ENCODE measurements at places on chromosomes 4 and X. TPM values are rescaled to one million over a fixed set of nuclear protein-coding genes. Genes with fewer than 3 reads are reported as not detected.

Gene KIAA1210
- not detected for total RNA-seq

DNA sequence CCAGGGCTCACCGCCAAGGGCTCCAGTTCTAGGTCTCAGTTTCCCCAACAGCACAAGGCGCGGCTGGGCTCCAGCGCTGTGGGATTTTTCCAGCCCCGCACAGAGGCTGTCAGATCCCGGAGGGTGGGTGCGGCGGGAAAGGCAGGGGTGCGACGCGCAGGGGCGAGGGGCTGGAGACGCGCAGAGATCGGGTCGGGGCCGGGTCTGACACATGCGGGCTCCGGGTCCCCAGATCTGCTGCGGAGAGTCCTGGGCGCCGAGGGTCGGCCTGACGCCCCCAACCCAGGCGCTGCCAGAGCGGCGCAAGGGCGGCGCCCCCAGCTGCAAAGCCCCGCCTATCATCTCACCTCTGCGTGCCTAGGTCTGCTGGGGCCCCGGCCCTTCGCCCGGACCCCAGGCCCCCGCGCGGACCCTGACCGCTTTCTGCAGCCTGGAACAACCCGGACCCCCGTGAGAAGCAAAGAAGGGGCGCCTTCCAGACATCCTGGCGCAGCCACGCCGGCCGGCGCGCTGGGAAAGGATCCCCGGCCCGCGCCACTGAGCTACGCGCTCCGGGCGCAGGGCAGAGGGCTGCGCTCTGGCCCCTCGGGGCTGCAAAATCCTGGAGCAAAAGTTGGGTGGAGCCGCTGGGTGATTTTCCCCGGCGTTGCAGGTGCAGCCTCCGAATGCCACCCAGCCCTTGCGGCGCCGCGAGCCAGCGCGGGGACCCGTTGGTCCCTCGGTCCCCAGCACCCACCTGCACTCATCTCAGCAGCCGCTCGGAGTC is 486 bp downstream of the ABLIM2 start:
- DNase-seq, result no peak

Gene JADE3
- total RNA-seq, result 7.8 TPM

- DNase-seq, result no peak
These were observed 93.1 kb downstream of the PSAPL1 start for GRCh38 chr4:7341491-7342222.

DNA sequence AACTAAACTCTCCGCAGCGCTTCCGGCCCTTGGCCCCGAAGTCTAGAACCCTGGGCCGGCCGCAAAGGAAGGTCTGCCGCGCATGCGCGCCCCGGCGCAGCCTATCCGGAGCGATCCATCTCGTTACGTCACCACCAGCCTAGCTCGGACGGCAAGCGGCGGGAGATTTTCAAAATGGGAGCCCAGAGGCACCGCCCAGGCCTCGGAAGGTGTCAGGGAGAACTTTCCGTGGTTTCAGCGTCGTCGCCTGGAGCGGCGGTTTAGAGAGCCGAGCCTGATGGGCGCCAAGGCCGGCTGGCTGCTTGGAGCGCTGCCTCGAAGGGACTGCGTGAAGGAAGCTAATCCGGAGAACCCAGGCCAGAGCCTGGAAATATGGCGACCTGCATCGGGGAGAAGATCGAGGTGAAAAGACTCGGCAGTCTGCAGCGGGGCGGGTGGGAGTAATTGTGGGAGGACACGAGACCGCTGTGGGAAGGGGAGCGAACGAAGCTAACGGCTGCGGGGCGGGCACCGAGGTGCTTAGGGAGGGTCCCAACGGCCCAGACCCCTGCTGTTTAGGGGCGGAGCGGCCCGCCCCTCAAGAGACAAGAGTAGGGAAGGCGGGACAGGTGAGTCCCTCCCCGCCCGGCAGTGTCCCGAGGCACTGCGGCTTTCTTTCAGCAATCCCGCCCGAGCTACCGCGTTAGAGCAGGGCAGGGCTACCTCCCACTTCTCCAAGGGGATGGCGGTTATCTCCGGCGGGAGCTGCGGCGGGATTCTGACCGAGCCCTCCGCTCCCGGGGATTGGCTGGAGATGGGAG is at the start of gene PLK4:
Gene PLK4, plus strand, starts transcription at position 131 of the 800 bp plus-strand sequence. Its CDS starts 242 bp downstream, at position 373.
- peak; percentile 97 for DNase-seq

Gene RIBC1
- 0.38 TPM for total RNA-seq

Gene MAGEA12
- not detected for total RNA-seq

- peak; percentile 40 for DNase-seq
These were observed 52.5 kb downstream of the LHFPL1 start for GRCh38 chrX:112627206-112627605.

DNA sequence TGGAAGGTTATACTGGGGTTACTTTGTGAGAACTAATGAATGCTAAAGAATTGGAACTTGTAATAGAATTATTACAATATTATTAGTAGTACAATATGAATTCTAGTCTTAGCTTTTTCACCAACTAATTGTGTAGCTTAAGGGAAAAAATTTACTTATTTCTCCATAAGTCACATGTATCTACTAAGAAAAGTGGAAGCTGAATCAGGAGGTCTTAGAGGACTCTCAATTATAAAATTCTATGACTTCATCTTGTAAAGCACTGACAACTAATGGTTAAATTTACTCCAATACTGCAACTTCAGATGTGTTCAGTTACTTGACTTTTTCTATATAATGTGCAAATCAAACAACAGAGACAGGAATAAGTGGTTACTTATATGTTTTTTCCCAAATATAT is 899 bp upstream of the TMPRSS11D start:
- DNase-seq, result no peak

DNA sequence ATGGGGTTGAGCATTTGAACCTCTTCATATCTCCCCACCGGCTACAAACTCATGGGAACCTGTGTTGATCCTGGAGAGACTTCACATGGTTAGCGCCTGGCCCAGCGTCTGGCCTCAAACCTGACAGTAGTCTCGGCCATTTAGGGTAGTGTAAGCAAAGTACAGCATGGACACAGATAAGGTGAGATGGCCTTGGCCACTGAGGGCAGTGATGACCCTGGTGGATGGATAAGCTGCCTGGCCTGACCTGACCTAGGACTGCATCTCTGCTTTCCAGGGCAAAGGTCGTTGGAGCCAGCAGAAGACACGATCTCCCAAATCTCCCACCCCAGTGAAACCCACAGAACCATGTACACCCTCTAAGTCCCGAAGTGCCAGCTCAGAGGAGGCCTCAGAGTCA is 51.7 kb downstream of the BCORL1 start:
- no peak for DNase-seq

DNA sequence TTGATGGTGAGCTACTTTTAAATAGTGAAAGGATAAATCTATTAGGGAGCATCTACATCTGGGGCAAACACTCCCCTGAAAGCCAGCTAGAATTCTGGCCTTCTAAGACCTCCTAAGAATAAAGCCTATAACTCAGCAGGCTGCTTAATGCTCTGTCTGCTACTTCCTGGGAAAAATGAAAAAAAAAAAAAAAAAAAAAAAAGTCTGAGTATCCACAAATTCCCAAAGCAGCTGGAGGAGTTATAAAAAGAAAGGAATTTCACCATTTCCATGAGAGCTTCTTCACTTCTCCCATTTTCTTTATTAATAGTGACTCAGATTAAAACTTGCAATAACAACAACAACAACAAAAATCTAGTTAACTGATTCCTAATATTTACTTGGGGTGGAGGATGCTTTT is 511.2 kb downstream of the INPP4B start:
- DNase-seq, result no peak

- no peak for DNase-seq
These were observed 44.6 kb upstream of the LINC00632 start for GRCh38 chrX:140664939-140665338.

- DNase-seq, result peak; percentile 80
These were observed 44.7 kb downstream of the PRPS1 start for GRCh38 chrX:107672955-107673378.

Gene GPC3
- 6.7 TPM for total RNA-seq

Gene IBSP
- not detected for total RNA-seq

DNA sequence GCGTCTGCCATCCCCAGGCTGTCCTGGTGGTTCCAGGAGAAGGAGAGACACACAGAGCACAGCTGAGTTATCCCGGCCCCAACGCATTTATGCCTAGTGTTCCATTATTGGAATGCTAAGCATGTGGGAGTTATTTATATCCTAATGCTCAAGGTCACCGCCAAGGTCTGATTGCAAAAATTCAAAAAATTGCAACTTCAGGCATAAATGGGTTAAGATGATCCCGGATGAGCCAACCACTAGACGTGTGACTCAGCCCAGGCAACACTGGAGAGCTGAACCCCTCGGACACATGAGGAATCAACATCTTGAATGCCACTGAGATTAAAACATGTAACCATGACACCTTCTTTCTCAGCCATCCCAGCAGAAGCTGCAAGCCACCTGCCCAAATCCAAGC is 3.8 kb upstream of the ZCCHC4 start:
- DNase-seq, result no peak

DNA sequence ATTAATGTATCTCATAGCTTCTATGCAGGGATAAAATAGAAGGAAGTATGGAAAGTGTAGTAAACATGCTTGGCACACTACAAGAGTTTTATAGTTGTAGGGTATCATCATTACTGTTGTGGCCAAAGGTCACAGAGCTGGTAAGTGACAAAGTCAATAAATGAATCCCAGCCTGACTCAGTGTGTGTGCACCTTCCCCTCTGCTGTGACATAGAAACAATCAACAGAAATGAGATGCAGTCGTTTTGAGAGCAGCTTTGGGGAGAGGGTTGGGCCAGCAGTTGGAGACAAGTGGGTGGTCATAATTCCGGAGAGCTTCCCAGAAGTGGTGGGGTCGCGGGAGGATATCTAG is 82.4 kb upstream of the RBPJ start:
- DNase-seq, result no peak

Gene PRSS48
- total RNA-seq, result not detected

- no peak for DNase-seq
These were observed 122.2 kb downstream of the CBR4 start for GRCh38 chr4:168887809-168888208.

Gene FGF13
- total RNA-seq, result 0.43 TPM

GRCh38 chr4:184433258-184433892 is 41.0 kb downstream of the IRF2 start:
- DNase-seq, result no peak

Gene DGAT2L6
- not detected for total RNA-seq

DNA sequence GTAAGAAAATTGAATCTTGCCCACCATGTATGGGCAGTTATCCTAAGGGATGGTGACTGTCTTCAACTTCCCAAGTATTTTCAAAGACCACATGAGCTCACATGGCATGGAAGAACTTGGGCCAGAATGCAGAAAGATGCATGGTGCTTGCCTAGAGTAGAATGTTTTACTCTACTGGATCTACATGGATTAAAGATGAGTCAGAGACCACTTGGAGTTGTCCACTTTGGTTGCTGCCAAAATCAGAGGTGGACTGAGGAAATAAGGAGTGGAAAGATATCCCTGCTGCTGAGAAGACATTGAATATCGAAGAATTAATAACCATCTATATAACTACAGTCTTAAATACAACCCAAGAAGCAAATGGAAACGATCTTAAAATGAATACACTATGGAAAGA is 498.1 kb downstream of the NLGN4X start:
- no peak for DNase-seq

DNA sequence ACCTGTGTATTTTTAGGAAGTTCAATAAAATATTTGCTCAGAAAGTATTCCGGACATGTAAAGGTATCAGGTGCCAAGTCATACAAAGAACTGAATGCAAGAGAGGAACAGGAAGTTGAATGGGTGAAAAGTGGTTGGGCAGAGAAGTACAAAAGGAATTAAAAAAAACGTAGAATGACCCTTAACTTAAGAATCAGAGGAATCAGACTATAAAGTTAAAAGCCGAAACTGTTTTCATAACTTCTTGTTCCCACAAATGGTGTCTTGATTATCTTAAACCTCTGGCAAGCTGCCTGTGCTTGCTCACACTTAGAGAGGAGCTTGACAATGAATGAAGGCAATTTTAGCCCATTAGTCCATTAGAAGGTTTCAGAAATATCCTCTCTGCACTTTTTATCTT is 81.6 kb upstream of the HHIP start:
- no peak for DNase-seq

Gene PHOX2B
- not detected for total RNA-seq

Gene F11
- total RNA-seq, result 0.40 TPM

Gene TLR3
- 4.6 TPM for total RNA-seq

- DNase-seq, result no peak
These were observed 134.2 kb downstream of the CAMK2D start for GRCh38 chr4:113627321-113627720.

DNA sequence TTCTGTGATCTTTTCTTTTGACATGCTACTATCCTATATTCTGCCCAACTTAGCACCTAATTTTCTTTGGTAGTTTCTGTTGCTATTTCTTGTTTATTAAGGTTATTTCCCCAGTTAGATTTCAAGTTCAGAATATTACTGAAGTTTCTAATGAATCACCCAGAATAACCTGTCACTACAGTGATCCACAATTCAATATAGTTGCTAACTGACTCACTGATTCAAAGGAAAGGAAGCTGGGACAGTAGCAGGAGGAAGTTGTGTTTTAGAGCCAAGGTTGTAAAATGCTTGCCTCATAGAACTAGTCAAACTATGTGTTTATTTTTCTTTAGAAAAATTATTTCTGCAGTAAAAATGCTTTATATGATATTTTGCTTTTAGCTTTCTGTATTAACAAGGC is 37.4 kb downstream of the PAK3 start:
- DNase-seq, result no peak

Gene ARHGAP10
- total RNA-seq, result 64.0 TPM

- DNase-seq, result no peak
These were observed 23.1 kb downstream of the WDR19 start for GRCh38 chr4:39205476-39205875.

- no peak for DNase-seq
These were observed 94.5 kb upstream of the EOLA2 start for GRCh38 chrX:150032742-150033141.

DNA sequence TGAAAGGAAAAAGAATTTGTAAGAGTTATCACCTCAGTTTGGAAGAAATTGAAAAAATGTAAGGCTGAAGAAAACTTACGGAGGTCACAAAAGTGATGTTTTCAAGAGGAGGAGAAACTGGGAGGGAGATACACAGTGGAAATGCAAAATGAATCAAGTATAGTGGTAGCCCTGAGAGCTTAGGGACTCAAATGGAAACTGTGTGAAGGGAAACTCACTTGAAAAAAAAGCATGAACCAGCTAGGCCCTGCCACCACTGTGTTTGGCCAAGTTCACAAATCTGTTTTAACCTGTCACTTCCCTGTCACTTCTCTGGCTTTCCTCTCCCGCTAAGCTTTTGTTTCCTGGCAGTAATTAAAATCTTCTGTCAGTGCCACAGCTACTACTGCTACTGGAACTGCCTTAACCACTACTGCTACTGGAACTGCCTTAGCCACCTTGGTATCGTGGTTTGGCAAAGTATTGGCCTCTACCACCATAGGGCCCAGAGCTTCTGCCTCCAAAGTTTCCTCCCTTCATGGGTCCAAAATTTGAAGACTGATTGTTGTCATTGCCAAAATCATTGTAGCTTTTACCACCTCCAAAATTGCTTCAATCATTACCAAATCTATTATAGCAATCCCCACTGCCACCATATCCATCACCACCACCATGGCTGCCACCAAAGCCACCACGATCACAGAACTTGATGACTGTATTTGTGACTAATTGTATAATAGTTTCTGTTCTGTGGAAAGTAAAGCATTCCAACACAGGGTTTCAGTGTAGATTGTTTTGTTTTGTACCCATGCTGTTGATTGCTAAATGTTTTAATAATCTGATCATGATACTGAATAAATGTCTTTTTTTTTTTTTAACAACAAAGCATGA is 41.5 kb downstream of the SMARCA5 start:
- no peak for DNase-seq

Gene CLGN
- total RNA-seq, result 77.8 TPM
